Chondrocyte (in vitro differentiated cells): ENCODE measurements at places on chromosomes 5 and 9.

- H3K4me3 ChIP-seq = no peak overlapping the region
- DNase-seq = no peak
- H3K27me3 ChIP-seq = no peaks in the 10 kb centered on the region
Observed at GRCh38 chr5:87069974-87070608, 197.6 kb upstream of the RASA1 start.

DNA sequence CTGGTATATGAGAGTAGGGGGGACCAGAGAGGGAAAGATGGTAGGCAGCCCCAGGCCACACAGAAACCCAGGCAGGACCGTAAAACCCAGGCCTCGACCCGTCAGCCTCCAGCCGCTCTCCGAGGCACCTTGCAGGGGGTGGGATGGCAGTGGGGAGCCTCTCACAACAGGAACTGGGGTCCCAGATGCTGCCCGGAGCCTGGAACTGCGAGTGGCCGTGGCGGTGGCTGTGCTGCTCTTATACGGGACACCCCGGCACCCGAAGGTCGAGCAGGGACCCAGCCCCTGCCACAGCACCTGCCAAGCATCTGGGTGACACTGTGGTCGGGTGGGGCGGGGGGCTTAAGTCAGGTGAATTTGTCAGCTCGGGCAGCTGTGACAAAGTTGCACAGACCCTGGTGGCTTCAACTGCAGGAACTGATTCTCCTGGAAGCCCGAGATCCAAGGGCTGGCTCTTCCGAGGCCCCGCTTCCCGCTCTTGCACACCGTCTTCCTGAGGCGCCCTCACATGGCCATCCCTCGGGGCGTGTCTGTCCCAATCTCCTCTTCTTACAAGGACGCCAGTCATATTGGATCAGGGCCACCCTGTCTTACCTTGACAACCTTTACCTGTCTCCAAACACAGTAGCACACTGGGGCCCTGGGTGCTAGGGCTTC is 47.6 kb upstream of the EGFL7 start:
- H3K27ac ChIP-seq = no peak overlapping the region
- no peak for DNase-seq
- H3K4me1 ChIP-seq = peaks cover 17% of the 10 kb centered on the region
- H3K4me3 ChIP-seq = no peak overlapping the region
- no peaks in the 10 kb centered on the region for H3K27me3 ChIP-seq

GRCh38 chr9:76296561-76297310 is 97.5 kb downstream of the RFK start:
- peaks cover 2% of the 10 kb centered on the region for H3K27me3 ChIP-seq
- H3K4me1 ChIP-seq = peaks cover 14% of the 10 kb centered on the region
- H3K27ac ChIP-seq = no peak overlapping the region
- H3K36me3 ChIP-seq = no peaks in the 10 kb centered on the region
- no peak for DNase-seq

DNA sequence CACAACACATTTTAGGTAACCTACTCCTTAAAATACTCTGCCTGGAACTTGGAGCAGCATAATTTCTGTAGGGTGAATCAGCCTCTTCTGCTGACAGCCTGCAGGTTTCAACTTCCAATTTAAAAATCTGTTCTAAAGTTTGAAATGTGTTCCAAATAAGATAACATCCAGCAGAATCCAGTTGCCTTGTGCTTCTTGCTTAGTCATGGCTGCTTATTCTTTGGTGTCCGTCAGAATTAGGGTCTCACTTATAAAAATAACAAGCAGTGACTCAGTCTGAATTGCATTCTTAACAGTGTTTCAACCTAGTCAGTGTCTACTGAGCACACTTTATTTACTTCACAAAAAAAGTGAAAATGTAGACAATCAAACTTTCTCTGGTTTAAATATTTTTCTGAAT is 3.7 kb downstream of the CDH6 start:
- H3K27me3 ChIP-seq = no peaks in the 10 kb centered on the region
- H3K4me3 ChIP-seq = peak overlapping the region; percentile 76
- no peaks in the 10 kb centered on the region for H3K36me3 ChIP-seq
- peak overlapping the region; percentile 92 for H3K27ac ChIP-seq
- DNase-seq = no peak
